ELR (cell line): ENCODE measurements at places on chromosomes 4 and X.
A peak's percentile ranks its signal among the peaks of the same experiment; 100 is the strongest.

DNA sequence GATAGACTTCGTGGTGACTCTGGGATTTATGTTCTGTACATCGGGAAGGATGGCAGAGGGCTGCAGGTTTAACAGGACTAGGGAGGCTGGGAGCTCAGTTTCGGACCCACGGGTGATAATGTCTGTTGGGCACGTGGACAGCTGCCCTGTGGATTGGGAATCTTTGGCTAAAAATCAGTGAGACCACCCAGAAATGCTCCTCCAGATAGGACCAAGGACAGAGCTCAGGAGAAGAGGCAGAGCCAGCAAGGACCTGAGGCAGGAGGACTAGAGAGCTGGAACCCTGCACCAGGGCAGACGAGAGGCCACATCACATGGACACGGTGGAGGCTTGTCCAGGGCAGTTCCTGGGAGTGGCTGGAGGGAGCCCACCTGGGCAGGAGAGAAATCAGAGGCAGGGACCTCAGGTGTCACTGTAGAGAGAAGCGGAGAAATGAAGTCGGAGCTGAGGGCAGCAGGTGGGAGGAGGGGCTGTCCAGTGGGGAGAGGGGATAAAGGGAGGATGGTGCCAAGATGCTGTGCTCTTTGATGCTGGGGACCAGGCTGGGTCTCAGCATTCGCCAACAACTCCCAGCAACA is 79.2 kb downstream of the CPZ start:
- no peak for DNase-seq

- DNase-seq: peak; percentile 22
Observed at GRCh38 chr4:100907465-100908454, 389.9 kb upstream of the EMCN start.

GRCh38 chr4:106690487-106690886 is 321.9 kb upstream of the GIMD1 start:
- peak; percentile 77 for DNase-seq

DNA sequence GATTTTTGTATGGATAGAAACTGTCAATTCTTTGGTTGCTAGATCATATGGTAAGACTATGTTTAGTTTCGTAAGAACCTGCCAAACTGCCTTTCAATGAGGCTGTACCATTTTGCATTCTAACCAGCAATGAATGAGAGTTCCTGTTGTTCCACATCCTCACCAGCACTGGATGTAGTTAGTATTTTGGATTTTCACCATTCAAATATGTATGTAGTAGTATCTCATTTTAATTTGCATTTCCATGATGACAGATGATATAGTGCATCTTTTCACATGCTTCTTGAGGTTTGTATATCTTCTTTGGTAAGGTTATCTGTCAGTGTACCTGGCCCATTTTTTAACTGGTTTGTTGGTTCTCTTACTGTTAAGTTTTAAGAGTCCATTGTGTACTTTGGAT is 34.6 kb downstream of the CLOCK start:
- DNase-seq: no peak

GRCh38 chr4:76024065-76024464 is 768 bp upstream of the CXCL10 start:
- no peak for DNase-seq

- peak; percentile 60 for DNase-seq
Observed at GRCh38 chrX:97563531-97564133, 679.9 kb downstream of the RPA4 start.

DNA sequence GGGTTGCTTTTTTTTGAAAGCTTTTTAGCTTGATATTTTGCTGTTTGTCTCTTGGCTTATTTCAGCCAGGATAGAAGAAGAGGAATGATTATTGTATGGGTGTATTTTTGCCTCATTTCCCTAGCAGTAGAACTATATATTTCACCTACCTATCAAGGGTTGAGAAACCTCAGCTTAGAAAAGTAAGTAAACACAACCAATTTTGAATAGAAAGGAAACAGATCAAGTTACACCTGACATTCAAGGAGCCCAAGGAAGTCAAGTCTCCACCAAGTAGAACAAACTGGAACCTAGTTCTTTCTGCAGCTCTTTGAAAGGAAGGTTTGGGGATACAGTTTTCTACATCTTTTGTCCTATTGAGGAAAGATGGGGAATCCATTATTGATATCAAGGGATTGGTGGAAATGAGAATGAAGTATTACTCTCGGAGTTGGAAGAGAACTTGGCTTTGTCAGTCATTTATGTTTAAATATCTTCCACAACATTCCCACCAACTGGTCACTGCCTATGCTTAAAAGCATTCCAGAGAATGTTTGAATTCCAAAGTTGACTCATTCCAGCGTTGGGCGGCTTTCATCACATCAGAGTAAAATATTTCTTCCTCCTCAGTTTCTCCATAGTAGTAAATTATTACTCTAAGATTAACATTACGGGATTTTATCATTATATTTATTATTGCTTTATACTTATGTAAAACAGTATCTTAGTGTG is 207.8 kb upstream of the CNKSR2 start:
- DNase-seq: peak; percentile 51

DNA sequence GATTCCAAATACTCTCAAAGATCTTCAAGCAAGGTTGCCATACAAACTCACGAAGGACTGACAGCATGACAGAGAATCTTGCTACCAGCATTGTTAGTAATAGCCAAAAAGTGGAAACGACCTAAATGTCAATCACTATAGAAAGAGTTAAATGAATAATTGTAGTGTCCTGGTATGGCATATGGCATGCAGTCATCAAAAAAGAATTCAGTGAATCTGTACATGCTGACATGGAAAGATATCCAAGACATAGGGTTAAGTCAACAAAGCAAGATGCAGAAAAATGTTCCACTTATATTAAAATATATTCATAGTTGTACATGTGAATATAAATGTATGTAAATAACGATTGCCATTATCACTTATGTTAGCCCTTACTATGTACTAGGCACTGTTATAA is 37.6 kb downstream of the SRPX2 start:
- peak; percentile 12 for DNase-seq
